PC-3 (cell line): ENCODE measurements at places on chromosomes 13 and 19. TPM values are rescaled to one million over a fixed set of nuclear protein-coding genes. Genes with fewer than 3 reads are reported as not detected.

DNA sequence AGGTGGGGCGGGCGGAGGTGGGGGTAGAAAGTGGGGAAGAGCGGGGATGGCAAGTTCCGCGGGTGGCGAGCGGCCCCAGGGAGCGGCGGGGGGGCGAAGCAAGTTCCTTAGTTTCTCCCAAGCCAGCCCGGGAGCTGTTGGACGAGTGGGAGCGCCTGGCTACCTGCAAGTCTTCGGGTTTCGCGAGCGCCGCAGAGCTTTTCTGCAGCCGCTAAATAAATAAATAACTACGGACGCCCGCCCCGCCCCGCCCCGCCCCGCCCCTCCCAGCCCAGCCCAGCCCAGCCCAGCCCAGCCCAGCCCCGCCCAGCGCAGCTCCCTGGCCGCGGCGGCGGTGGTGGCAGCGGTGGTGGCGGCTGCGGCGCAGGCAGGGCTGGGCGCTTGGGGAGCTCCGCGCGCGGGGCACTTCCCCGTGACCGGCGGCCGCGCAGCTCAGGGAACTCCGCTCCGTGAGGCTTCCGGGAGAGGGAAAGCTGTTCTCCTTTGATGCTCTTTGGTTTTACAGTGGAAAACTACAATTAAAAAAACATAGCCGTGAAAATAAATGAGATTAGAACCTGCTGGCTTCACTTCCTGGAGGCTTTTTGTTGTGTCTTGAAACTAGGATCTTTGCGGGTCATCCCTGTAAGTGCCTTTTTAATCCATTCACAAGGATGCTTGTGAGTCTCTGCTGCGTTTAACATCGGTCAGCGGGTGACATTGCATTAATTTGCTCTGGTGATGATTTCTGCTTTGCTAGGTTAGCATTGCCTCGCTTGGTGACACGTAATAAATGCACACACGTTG lies at the start of gene UBE2L5:
UBE2L5 (plus strand) TSS at position 440 of the 786 bp plus-strand sequence. CDS start 5,498 bp downstream, outside the sequence.
- no peaks in the 10 kb centered on the region for H3K27me3 ChIP-seq
- H3K4me3 ChIP-seq: peak within 1 kb of the TSS; percentile 82
- DNase-seq: peak; percentile 62

- DNase-seq: no peak
- no peaks in the 10 kb centered on the region for H3K4me1 ChIP-seq
- H3K27me3 ChIP-seq: no peaks in the 10 kb centered on the region
- H3K27ac ChIP-seq: no peak overlapping the region
- H3K4me3 ChIP-seq: no peak overlapping the region
Measured at GRCh38 chr13:63201493-63201892, 1785.8 kb upstream of the PCDH20 start.

DNA sequence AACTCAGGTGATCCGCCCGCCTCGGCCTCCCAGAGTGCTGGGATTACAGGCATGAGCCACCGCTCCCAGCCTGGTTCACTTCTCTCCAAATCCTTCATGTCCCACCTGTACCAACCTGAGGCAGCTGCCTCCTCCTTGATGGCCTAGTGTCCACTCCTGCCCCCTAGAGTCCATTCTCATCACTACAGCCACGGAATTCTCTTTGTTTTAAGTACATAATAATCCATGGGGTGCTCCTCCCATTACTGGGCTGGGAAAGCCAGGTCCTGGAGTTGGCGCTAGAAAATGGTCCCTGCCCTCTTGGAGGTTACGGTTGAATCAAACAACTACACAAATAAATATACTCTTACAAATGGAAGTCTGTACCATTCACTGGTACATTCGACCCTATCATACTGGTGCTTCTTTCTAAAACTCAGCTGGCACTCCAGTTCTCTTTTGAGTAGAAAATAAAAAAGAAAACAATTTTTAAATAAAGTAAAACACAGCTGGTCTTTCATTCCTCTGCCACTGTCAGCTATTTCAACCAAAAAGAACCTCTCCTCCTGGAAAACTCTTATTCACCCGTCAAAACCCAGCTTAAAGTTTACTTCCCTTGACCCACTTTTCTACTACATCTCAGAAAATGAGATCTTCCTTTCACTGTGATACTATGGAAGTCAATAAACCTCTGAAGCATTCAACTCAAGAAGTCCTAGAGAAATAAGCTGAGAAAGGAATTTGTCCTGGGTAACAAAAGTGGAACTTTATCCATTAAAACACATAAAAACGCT lies 22.4 kb upstream of the ARHGEF18 start:
- H3K27ac ChIP-seq: no peak overlapping the region
- H3K27me3 ChIP-seq: no peaks in the 10 kb centered on the region
- DNase-seq: peak; percentile 79
- H3K36me3 ChIP-seq: no peaks in the 10 kb centered on the region
- H3K4me1 ChIP-seq: no peaks in the 10 kb centered on the region

GRCh38 chr19:918481-919198 lies 1.5 kb downstream of the KISS1R start:
- H3K27ac ChIP-seq: no peak overlapping the region
- H3K4me1 ChIP-seq: peaks cover 4% of the 10 kb centered on the region; the same call in 1 of the 2 replicates
- no peaks in the 10 kb centered on the region for H3K36me3 ChIP-seq
- H3K4me3 ChIP-seq: peak overlapping the region; percentile 61
- peak; percentile 19 for DNase-seq

- H3K27ac ChIP-seq: peak overlapping the region; percentile 79
- no peaks in the 10 kb centered on the region for H3K27me3 ChIP-seq
- H3K4me3 ChIP-seq: peak overlapping the region; percentile 97
- H3K4me1 ChIP-seq: peaks cover 51% of the 10 kb centered on the region
- DNase-seq: peak; percentile 43
Measured at GRCh38 chr13:73059460-73060250, 850 bp downstream of the KLF5 start.

- H3K36me3 ChIP-seq: peaks cover 18% of the 10 kb centered on the region; the same call in 1 of the 2 replicates
- H3K4me1 ChIP-seq: peaks cover 11% of the 10 kb centered on the region; the same call in 1 of the 2 replicates
- no peak overlapping the region for H3K4me3 ChIP-seq
- DNase-seq: no peak
- H3K27ac ChIP-seq: no peak overlapping the region
Measured at GRCh38 chr19:18912933-18913332, 6.3 kb downstream of the COPE start.

- H3K4me3 ChIP-seq: no peak overlapping the region
- DNase-seq: no peak
Measured at GRCh38 chr13:36362914-36363313, 16.7 kb upstream of the SPART start.

DNA sequence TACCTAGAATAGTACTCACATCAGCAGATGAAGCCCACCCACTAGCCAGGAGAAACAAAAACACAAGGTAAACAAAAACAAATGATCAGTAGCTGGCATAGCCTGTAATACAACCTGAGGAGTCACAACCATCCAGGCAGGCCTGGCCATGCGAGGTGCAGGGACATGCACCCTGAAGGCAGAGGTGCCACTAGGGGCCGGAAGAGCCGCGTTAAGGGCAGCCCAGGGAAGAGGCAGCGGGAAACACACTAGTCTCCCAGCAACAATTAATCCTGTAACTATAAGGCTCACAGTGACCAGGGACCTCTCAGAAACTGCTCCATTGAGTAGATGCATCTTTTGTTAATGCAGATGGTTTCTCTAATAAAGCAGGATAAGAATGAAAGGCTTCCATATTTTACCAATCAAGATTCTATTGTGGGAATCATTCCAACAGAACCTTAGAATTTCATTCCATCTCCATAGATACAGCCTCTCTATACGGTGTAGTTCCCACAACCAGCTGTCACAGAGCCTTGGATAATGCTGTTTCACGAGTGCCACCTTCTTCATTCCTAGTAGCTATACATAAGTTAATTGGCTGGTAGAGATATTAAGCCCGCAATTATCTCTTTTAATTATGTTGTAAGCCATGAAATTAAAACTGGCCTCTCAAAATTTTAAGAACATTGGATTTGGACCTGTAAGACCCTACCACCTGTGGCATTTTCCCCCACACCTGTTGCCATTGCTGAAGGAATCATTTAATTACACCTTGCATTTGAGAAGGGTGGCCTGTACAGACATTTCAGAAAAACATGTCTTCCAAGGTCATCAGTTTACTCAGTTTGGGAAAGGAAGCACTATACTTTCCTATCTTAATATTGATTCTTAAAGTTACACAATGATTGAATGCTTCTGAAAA lies 28.7 kb downstream of the ANKRD10 start:
- no peaks in the 10 kb centered on the region for H3K4me1 ChIP-seq
- H3K27ac ChIP-seq: no peak overlapping the region
- no peak overlapping the region for H3K4me3 ChIP-seq
- H3K27me3 ChIP-seq: no peaks in the 10 kb centered on the region

DNA sequence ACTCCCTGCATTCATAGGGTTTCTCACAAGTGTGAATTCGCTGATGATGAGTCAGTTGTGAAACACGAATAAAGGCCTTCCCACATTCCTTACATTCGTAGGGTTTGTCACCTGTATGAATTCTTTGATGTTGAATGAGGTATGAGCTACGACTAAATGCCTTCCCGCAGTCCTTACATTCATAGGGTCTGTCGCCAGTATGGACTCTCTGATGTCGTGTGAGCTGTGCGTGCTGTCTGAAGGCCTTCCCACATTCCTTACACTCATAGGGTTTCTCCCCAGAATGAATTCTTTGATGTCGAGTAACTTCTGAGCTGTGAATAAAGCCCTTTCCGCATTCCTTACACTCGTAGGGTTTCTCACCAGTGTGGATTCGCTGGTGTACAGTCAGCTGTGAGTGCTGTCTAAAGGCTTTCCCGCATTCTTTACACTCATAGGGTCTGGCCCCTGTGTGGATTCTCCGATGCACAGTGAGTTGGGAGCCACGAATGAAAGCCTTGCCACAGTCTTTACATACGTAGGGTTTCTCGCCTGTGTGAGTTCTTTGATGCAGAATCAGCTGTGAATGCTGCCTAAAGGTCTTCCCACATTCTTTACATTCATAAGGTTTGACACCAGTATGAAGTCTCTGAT lies 30.5 kb upstream of the COX7A1 start:
- no peak overlapping the region for H3K27ac ChIP-seq
- peak; percentile 12 for DNase-seq
- no peaks in the 10 kb centered on the region for H3K36me3 ChIP-seq

DNA sequence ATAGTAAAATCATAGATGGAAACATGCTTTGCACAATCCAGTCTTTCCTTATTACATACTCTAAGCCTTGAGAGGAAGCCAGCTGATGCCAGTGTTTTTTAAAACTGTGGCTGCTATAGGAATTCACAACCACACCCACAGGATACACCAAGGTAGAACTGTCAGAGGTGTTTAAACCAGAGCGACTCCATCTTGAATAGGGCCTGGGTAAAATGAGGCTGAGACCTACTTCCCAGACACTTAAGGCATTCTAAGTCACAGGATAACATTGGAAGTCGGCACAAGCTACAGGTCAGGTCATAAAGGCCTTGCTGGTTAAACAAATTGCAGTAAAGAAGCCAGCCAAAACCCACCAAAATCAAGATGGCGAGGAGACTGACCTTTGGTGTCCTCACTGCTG lies 1.7 kb downstream of the SCGB2B2 start:
- H3K27me3 ChIP-seq: no peaks in the 10 kb centered on the region
- peaks cover 12% of the 10 kb centered on the region for H3K36me3 ChIP-seq
- no peak overlapping the region for H3K27ac ChIP-seq
- no peak for DNase-seq
- H3K4me1 ChIP-seq: peaks cover 16% of the 10 kb centered on the region

DNA sequence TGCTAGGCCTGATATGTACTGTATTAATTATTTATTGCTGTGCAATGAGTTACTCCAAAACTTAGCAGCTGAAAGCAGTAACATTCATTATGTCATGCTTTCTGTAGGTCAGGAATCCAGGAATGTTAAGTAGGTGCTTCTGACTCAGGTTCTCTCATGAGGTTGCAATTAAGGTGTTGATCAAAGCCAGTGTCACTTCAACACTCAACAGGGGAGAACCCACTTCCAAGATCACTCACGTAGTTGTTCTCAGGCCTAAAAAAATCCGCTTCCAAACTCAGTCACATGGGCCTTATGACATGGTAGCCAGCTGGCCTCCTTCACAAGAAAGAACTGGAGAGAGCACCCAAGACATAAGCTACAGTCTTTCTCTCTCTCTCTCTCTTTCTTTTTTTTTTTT lies 211.1 kb upstream of the NBEA start:
- no peak overlapping the region for H3K4me3 ChIP-seq
- no peaks in the 10 kb centered on the region for H3K27me3 ChIP-seq
- DNase-seq: no peak
- no peaks in the 10 kb centered on the region for H3K4me1 ChIP-seq
- H3K27ac ChIP-seq: no peak overlapping the region
- no peaks in the 10 kb centered on the region for H3K36me3 ChIP-seq

- H3K27me3 ChIP-seq: no peaks in the 10 kb centered on the region
- DNase-seq: no peak
- H3K4me1 ChIP-seq: no peaks in the 10 kb centered on the region
- H3K27ac ChIP-seq: no peak overlapping the region
- H3K4me3 ChIP-seq: no peak overlapping the region
Measured at GRCh38 chr19:42152910-42153671, 20.8 kb upstream of the POU2F2 start.

GRCh38 chr13:56986121-56986520 lies 154.6 kb upstream of the PRR20A start:
- no peak for DNase-seq
- H3K27me3 ChIP-seq: no peaks in the 10 kb centered on the region
- no peak overlapping the region for H3K27ac ChIP-seq
- no peaks in the 10 kb centered on the region for H3K36me3 ChIP-seq
- H3K4me3 ChIP-seq: no peak overlapping the region
- H3K4me1 ChIP-seq: no peaks in the 10 kb centered on the region

GRCh38 chr19:55694656-55695491 lies 19.8 kb downstream of the EPN1 start:
- no peaks in the 10 kb centered on the region for H3K27me3 ChIP-seq
- no peak overlapping the region for H3K4me3 ChIP-seq
- H3K4me1 ChIP-seq: no peaks in the 10 kb centered on the region
- H3K27ac ChIP-seq: no peak overlapping the region
- peaks cover 34% of the 10 kb centered on the region for H3K36me3 ChIP-seq
- DNase-seq: no peak

TRMT1 gene
- total RNA-seq: 91.8 and 117 TPM in 2 replicates

KEAP1 gene
- total RNA-seq: 151 and 184 TPM in 2 replicates

TRAPPC5 gene
- total RNA-seq: 317 and 376 TPM in 2 replicates
